Activated T-cell treated with anti-CD3 and anti-CD28 coated beads, Interleukin-2, amount 50 U/mL, for 48 hours (primary cell): ENCODE measurements at places on chromosomes 11 and 22.

DNA sequence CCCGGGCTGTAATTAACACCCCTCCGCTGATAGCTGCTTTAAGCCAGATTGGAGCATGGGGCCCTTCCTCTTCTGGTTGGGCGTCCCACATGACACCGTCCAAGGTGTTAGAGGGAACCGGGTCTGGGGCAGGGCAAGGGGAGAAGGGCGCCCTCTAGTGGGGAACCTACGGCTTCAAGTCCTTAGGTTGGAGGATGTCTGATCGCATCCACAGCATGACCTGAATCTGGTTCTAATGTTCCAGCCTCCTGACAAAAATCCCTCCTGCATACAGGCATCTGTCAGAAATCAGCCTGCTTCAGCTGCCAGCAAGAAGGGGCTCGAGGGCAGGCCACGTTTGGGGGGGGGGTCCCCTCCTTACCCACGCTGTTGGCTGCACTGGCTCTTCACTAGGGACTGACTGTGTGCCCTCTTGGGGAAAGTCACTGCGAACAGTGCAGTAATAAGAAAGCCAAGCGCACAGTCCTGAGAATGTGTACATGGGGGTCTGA is 94.2 kb upstream of the TBCEL start:
- DNase-seq = peak; percentile 59

DNA sequence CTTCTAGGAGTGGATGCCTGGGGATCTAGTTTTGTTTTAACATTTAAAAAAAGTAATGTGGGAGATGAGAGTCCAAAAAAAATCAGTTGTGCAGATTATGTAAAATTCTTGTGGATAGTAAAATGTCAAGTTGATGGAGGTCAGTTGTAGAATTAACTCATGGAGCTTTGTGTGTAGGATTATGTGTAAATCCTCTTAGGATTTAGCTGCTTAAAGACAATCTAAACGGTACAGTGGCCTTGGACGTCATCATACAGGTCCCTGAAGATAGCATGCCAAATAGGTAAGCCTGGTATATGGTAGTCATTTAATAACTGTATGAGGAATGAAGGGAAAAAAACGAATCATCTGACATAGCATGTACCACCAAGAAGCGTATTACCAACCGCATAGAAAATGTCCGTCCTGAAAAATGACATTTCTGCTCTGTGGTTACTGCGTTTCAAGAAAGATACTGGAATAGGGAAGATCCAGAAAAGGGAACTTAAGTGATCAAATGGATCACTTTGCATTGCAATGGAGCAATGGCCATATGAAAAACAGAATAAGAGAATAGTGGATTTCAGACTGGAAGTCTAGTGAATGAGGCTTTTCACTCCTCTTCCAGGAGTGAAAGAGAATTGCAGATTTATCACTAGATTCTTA is 61.3 kb downstream of the BCL2L13 start:
- DNase-seq = no peak

DNA sequence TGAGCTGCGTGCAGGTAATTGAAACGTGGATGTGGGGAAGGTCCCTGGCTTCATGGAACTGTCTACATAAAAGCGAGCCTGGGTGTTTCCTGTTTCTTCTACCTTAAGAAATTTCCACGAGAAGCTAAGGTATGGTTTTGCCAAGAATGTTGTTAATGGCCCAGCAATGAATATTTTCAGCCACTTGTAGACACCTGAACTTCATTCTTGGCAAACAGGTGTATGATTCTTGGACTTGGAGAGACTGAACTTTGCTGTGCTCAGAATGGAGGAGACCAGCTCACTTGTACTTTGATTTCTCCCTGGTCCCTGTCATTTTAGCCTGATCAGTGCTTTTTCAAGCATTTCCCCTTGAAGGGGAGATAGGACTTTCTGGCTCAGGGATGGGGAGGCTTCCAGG is 20.8 kb downstream of the LRP5 start:
- DNase-seq = no peak

DNA sequence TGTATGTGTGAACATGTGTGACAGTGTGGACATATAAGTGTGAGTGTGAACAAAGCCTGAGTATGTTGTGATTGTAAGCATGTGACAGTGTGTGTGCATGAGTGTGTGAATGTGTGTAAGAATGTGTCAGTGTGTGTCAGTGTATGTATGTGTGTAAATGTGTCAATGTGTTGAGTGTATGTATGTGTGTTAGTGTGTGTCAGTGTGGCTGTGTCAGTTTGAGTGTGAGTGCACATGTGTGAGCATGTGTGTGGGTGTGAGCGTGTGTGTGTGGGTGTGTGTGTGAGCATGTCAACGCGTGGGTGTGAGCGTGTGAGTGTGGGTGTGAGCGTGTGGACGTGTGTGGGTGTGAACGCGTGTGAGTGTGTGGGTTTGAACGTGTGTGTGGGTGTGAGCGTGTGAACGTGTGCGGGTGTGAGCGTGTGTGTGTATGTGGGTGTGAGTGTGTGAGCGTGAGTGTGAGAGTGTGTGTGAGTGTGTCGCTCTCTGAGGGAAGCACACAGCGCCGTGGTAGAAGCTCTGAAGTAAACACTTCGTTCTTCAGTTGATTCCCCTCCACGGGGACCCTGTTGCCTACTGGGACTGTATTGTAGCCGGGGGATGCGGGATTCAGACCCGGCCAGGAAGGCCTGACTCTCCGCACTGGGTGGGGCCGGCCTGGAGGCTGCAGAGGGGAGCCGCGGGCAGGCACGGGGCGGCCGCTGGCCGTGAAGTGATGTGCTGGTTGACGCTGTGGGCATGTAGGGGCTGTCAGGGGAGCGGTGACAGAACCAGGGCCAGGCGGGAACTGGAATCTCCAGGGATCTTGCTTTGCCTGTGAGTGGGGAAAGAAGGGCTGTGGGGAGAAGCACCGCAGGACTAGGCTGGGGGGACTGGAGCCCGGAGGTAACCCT is 21.1 kb downstream of the RPS6KA4 start:
- no peak for DNase-seq

GRCh38 chr22:38441620-38442287 is 13.2 kb downstream of the KCNJ4 start:
- DNase-seq = no peak

- DNase-seq = no peak
Observed at GRCh38 chr11:33507967-33508366, 192.7 kb downstream of the C11orf91 start.

GRCh38 chr11:12731841-12732336 is 57.7 kb downstream of the TEAD1 start:
- DNase-seq = no peak

GRCh38 chr22:25177895-25178294 is 21.8 kb upstream of the CRYBB3 start:
- no peak for DNase-seq

DNA sequence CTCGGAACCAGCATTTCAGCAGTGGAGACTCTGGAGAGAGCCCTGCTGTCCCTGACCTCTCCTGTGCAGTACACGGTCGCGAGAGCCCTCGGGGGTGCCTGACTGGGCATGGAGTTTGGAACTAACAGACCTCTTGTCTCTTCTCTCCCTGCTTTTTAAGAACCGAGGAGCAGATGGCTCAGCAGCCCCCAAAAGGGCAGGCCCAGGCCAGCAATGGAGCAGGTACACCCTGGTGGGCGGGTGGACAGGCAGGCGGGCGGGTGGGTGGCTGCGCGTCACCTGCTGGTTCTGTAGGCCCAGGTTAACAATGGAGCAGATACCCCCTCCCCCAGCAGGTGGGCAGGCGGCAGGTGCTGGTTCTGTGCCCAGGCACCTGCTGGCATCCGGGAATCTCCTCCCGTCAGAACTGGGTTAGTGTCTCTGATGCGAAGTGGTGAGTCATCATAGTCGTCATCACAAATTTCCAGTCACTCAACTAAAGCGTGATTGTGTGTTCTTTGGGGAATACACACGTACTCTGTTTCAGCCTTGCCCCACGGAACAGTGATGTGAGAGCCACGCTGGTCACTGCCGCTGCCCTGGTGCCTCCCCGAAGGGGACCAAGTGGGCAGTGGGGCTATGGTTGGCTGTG is 41.1 kb downstream of the GRAMD4 start:
- DNase-seq = peak; percentile 66

DNA sequence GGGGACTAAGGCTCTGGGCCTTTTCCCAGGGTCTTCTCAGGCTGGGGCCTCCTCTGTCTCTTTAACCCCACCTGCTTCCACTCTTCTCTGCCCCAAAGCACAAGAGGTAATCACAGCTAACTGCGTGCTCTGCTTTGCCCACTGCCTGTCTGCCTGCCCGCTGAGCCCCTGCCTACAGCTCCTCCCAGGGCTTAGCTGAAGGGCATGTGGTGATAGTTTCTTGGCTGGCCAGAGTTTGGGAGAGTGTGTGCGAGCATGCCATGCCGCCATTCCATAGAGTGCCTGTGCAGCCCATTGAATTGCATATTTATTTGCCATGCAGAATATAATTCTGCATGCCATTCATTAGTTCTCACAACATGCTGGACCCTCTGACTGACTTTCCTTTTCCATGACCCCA is 32.5 kb downstream of the PHLDB1 start:
- DNase-seq = no peak

DNA sequence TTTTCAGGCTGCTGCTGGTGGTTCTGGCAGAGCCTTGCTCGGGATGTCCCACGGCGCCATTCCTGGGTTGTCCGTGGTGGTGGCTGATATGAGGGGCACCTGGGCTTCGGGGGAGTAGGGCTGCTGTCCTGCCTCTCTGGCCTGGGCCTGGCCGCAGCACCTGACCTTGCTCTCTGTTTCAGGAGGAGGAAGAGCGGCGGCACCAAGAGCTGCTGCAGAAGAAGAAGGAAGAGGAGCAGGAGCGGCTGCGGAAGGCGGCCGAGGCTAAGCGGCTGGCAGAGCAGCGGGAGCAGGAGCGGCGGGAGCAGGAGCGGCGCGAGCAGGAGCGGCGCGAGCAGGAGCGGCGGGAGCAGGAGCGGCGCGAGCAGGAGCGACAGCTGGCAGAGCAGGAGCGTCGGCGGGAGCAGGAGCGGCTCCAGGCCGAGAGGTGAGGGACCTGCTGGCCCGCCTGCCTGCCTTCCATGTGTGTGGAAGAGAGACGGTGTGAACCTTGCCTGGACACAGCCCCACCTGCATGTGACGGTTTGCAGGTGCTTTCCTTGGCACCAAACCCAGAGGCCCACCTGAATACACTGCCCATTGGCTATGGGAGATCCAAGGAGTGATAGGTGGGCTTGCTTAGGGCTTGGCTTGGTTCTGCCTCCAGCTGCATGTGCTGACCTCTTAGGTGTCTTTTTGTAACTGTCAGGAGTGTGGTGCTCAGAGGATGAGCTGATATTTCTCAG is 22.8 kb downstream of the INCENP start:
- DNase-seq = peak; percentile 2

- DNase-seq = no peak
Observed at GRCh38 chr11:14861680-14862079, 30.4 kb downstream of the CYP2R1 start.
